ENCODE measurements at places on chromosomes 1 and 21. TPM values are rescaled to one million over a fixed set of nuclear protein-coding genes. Genes with fewer than 3 reads are reported as not detected.

The LCE1E gene
- polyA plus RNA-seq = not detected

The G0S2 gene
- 41.3 TPM for polyA plus RNA-seq

The TRIM67 gene
- 0.34 TPM for polyA plus RNA-seq

The VPS72 gene
- polyA plus RNA-seq = 64.7 TPM

The C1orf167 gene
- polyA plus RNA-seq = not detected

DNA sequence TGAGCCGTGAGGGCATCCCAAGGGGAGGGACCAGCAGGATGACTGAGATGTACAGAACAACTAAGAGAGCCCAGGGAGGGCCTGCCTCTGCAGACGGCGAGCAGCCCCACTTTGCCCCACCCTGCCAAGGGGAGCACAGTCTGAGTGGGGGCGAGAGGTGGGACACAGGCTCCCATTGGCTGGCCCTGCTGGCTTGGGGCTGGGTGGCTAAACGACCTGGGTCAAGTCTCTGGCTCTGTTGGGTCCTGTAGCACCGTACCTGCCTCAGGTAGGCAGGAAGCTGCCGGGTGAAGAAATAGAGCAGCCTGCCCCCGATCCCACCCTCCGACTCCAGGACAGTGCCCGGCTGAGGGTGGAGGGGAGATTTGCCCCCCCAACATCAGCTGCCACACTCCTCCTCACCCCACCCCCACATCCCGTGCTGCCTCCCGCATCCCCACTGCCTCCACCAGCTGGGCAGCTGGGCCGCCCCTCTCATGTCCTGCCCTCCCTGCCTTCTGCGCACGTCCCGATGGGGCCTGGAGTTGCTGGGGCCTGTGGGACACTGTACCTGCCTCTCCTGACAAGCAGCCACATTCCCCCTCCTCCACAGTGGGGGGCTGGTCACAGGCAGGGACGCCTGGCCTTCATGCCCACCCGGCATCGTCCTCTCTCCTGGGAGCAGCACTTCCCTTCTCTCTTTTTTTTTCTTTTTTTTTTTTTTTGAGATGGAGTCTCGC, 12.6 kb upstream of the PLEKHG5 start:
- DNase-seq = no peak

DNA sequence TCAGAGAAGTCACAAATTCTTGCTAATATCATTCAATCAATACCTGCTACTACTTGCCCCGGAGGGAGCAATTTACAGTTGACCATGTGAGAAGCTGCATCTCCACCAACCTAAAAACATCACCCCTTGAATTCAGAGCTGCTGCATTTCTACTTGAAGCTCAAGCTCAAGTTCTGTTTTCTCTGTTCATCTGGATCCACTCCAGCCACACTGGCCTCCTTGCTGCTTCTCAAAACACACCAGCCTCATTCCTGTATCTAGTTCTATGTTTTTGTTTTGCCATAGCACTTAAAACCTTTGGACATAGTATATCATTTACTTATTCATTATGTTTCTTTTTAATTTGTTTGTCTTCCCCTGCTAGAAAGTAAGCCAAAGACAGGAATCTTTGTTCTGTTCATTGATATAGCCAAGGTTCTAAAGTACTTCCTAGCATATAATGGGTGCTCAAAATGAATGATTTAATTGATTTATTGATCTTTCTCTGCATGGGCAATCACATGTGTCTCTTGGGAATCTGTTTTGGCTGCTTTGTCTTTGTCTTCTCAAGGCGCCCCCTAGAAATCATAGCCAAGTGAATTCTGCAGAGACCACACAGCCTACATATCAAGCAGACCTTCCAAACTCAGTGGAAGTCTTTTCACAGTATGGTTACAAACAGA, 23.6 kb downstream of the SYF2 start:
- DNase-seq = no peak

DNA sequence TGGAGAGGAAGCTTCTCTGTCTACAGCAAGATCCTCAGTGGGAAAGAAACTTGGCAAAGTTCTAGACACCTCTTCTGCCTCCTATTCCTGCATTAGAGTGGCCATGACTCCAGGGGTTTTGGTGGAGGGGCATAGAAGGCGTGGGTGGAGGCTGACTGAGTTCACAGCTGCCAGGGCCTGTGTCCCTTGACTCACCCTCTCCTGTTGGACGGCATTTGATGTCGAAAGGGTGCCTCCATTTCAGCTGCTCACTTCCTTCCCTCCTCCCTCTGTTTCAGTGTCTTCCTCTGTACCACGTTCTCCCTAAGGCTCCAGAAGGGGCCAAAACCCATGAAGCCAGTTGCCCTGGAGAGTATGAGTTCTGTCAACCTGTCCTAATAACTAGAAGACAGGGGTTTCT, 632 bp downstream of the TMEM79 start:
- DNase-seq = no peak

- no peak for DNase-seq
Measured at GRCh38 chr1:155513300-155513916, 49.2 kb downstream of the ASH1L start.

DNA sequence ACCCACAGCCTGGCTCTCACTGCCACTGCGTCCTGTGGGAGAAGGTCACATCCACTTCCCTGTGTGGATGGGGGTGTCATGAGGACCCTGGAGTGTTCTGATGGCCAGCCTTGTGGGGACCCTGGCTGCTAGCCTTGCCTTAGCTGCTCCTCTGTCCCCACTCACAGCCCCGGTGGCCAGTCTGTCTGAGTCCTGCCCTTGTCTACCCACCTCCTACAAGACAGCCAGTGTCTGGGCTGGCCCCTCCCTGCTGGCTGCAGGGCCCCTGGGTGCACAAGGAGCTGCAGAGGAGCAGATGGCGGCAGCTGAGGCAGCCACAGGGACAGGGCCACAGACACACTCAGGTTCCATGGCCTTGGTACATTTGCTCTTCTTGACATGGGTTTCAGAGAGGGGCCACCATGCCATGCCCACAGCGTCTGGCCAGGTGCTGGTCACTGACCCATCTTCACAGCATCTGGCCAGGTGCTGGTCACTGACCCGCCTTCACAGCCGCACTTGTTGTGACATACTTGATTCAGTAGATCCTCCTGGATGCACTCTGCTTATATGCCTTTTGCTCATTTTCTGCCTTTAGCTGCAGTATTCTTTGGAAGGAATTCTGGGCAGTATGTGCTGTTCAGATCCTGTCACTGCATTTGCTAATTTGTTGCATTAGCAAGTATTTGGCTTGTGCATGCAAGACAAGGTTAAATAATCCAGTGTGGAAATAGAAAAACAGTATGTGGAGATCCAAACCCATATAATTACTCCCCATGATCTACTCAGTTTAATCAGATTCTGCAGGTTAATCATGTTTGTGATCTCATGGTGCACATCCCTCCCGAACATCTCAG, 157.8 kb downstream of the PCBP3 start:
- DNase-seq = no peak

GRCh38 chr1:245679821-245680780, 525.3 kb downstream of the KIF26B start:
- DNase-seq = no peak

GRCh38 chr1:94611681-94612475, 70.3 kb upstream of the F3 start:
- DNase-seq = no peak

- no peak for DNase-seq
Measured at GRCh38 chr1:189530162-189530561, 947.5 kb downstream of the BRINP3 start.

- DNase-seq = no peak
Measured at GRCh38 chr1:242189591-242189990, 190.7 kb upstream of the MAP1LC3C start.

Measured in right lung (tissue), 10 donors.